Astrocyte (in vitro differentiated cells and primary cell): ENCODE measurements at places on chromosomes 7 and 10. TPM values are rescaled to one million over a fixed set of nuclear protein-coding genes. Genes with fewer than 3 reads are reported as not detected.
A peak's percentile ranks its signal among the peaks of the same experiment; 100 is the strongest.

DNA sequence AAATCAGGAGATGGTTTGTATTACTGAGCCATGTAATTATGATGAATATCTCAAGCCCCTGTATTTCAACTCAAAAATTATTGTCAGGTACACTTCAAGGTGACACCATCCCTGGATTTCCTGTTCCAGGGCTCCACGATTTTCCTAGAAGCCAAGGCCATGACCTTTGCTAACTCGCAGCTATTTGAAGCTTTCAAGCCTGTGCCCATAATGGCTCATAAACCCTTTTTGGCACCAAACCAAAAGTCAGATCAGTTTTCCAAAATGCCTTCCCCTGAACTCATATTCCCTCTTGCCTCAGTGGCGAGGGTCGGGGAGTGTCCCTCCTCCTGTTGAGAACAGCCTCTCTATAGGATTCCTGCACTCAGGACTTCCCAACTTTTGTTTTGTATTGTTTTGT, 70.8 kb downstream of the HIP1 start:
- H3K27ac ChIP-seq = no peak overlapping the region
- H3K27me3 ChIP-seq = no peaks in the 10 kb centered on the region
- H3K4me1 ChIP-seq = no peaks in the 10 kb centered on the region
- no peaks in the 10 kb centered on the region for H3K36me3 ChIP-seq

DNA sequence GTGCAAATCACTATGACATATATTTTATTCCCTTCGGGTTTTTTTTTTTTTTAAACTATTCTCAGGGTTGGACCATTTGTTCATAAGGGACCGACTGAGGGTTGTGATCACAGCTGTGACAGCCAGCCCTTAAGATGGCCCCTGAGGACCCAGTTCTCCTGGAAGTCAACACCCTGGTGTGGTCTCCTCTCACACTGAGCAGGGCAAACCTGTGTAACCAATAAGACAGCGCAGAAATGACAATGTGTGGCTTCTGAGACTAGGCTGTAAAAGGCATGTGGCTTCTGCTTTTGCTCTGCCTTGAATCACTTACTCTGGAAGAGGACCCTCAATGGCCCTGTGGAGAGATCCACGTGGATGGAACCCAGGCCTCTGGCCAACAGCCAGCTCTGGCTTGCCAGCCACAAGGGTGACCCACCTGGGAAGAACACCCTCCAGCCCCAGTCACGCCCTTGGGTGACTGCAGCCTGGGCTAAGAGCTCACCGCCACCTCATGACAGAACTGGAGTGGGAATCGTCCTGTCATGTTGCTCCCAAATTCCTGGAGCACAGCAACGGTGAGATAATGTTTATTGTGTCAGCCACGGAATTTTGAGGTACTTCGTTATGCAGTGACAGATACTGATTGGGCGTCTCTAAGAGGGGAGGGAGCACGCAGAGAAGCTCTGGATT, 127.1 kb downstream of the CLEC2L start:
- DNase-seq = peak; percentile 43
- no peak overlapping the region for H3K4me3 ChIP-seq
- no peaks in the 10 kb centered on the region for H3K36me3 ChIP-seq
- peaks cover 7% of the 10 kb centered on the region for H3K4me1 ChIP-seq

GRCh38 chr10:10792681-10793080, 225.0 kb upstream of the CELF2 start:
- H3K4me3 ChIP-seq = peak overlapping the region; percentile 48
- DNase-seq = peak; percentile 95
- peak overlapping the region; percentile 88 for H3K27ac ChIP-seq

DNA sequence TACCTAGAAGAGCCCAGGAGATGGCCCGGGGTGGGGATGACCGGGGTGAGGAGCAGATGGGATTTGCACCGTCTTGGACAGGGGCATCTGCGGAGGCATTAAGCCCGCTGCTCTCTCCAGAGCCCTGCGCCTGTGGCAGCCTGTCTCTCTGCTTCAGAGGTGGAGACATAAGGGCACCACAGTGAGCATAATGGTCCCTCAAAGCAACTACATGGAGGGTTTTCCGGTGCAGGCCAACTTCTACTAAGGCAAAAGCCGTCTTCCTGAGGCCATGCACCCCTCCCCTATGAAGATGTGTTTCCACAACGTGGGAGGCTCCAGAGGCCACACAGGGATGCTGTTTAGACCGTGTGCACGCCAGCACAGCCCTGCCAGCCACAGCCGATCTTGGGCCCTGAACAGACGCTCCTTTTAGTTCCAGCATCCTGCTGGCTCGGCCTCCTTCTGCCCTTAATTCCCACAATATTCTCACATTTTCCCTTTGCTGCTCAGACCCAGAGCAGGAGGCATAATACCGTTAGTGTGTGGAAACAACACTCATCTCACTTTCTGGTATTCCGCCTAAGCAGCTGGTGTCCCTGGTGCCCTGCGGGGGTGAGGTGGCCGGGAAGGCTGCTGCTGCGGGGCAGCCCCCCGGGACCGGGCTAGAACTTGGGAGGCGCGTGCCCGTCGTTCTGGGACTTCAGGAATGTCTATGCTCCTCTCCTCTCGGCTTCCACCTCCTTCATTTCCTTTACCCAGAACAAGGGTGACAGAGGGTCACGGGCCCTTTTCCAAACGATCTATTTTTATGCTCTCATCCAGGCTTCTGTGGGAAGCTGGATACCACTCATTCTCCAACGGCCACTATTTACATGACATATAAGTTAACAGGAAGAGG, 266.9 kb downstream of the TNS3 start:
- DNase-seq = peak; percentile 89
- H3K27ac ChIP-seq = peak overlapping the region; percentile 54
- peaks cover 13% of the 10 kb centered on the region for H3K36me3 ChIP-seq
- H3K4me1 ChIP-seq = peaks cover 17% of the 10 kb centered on the region
- no peaks in the 10 kb centered on the region for H3K27me3 ChIP-seq

GRCh38 chr7:132758986-132759385, 182.7 kb upstream of the PLXNA4 start:
- no peak overlapping the region for H3K4me3 ChIP-seq
- no peaks in the 10 kb centered on the region for H3K27me3 ChIP-seq
- H3K4me1 ChIP-seq = no peaks in the 10 kb centered on the region
- no peaks in the 10 kb centered on the region for H3K36me3 ChIP-seq
- DNase-seq = no peak
- no peak overlapping the region for H3K27ac ChIP-seq

DNA sequence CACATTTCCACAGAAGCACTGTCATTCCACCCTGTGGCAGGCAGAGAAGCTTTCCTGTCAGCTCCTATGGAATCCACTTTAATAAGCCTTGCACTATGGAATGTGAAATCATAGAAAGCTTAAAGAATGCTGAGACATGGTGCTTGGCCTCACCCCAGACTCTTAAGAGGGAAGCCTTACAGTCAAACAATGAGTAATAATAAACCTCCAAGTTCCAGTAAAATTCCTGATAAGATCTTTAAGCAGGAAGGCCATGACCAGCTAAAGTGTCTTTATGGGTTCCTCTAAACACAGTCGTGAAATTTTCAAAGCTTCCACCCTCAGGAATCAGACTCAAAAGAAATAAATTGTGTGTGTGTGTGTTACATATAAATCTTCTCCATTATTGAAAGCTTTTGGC, 11.9 kb upstream of the TEX36 start:
- no peak overlapping the region for H3K27ac ChIP-seq
- H3K36me3 ChIP-seq = no peaks in the 10 kb centered on the region
- H3K4me1 ChIP-seq = peaks cover 9% of the 10 kb centered on the region
- peak; percentile 95 for DNase-seq

DNA sequence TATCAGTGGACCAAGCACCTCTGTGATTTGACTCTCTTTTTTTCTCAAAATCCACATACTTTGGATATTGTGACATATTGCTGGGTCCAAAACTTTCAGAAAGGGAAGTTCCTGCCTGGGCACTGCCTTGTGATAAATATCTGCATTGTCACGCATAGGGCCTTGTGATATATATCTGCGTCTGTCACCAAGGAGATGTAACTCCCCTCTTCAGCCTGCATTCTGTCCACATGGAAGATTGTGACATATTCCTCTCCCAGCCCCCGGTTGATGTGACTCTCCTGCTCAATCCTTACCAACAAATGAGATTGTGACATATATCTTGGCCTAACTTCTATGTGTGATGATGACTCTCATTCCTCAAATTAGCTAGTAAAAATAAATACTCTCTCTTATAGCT, 25.4 kb upstream of the ZNF107 start:
- no peaks in the 10 kb centered on the region for H3K4me1 ChIP-seq
- no peak overlapping the region for H3K27ac ChIP-seq
- no peaks in the 10 kb centered on the region for H3K36me3 ChIP-seq
- H3K27me3 ChIP-seq = no peaks in the 10 kb centered on the region
- DNase-seq = no peak

GRCh38 chr10:102069071-102069470, 3.9 kb downstream of the HPS6 start:
- no peak for DNase-seq
- no peaks in the 10 kb centered on the region for H3K27me3 ChIP-seq
- H3K4me1 ChIP-seq = peaks cover 9% of the 10 kb centered on the region
- peaks cover 4% of the 10 kb centered on the region for H3K36me3 ChIP-seq
- no peak overlapping the region for H3K4me3 ChIP-seq
- H3K27ac ChIP-seq = no peak overlapping the region

DNA sequence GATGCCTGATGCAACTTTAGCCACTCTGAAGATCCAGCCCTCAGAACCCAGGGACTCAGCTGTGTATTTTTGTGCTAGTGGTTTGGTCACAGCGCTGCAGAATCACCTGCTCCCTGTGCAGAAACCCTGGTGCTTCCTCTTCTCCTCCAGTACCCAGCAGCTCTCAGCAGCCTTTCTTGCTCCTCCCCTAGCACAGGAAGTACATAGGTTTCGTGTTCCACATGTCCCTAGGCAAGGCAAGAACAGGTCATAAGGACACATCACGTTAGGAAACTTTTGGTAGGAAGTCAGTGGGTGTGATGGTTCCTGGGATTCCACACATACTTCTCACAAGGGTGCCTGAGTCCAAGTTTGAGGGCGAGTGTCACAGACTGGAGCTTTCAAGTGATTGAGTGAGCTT, 167.9 kb upstream of the PRSS1 start:
- H3K27ac ChIP-seq = no peak overlapping the region
- DNase-seq = no peak
- H3K36me3 ChIP-seq = no peaks in the 10 kb centered on the region
- H3K4me1 ChIP-seq = peaks cover 14% of the 10 kb centered on the region

Gene GDF2
- total RNA-seq = not detected in 2 replicates

DNA sequence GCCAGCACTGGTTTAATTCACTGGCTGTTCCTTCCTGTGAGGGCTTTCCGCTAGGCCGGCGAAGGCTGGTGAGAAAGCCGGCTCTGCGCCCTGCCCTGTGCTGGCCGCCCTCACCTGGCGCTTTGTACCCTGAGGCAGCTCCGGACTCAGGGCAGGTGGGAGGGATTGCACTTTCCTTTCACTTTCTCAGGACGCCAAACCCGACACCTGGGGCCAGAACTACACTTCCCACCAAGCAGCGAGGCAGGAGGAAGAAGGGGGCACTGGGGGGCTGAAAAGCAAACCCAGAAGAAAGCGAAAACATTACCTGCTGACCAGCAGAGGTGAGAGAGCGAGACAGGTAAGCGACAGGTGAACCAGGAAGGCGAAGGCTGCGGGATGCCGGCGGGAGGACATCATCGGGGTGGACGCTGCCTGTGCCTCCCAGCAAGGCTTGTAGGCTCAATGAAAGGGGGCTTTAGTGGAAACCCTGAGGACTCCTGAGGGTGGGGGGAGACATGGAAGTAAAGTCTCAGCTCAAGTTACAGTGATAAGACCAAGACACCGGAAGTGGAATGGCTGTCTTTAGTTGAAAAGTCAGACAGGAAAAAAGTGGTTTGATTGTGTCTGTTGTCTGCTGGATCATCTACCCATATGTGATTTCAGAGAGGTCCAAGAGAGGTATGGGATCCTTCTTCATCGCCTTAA, at the start of gene RAB19:
Gene RAB19 (plus strand): TSS at position 181 of the 687 bp plus-strand sequence. CDS start 3,589 bp downstream, outside the sequence.
- no peak within 1 kb of the TSS for H3K27ac ChIP-seq
- peaks cover 10% of the 10 kb centered on the region for H3K4me1 ChIP-seq
- H3K27me3 ChIP-seq = peaks cover 14% of the 10 kb centered on the region

- peak overlapping the region; percentile 57 for H3K27ac ChIP-seq
- H3K36me3 ChIP-seq = no peaks in the 10 kb centered on the region
- H3K4me1 ChIP-seq = peaks cover 6% of the 10 kb centered on the region
- peak; percentile 96 for DNase-seq
- H3K4me3 ChIP-seq = no peak overlapping the region
Observed at GRCh38 chr7:82542665-82543064, 99.1 kb upstream of the CACNA2D1 start.

DNA sequence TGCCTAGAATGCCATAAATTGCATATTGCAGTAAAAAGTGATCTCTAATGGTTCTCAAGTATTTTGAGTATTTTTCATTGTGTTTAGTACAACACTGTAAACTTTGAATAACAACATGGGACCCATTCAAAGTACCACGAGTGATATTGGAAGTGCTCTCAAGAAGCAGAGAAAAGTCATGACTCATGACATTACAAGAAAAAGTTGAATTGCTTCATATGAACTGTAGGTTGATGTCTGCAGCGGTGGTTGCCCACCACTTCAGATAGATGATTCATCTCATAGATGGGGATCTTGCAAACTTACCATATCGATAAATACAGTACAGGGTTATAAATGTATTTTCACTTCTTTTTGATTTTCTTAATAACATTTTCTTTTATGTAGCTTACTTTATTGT, 33.9 kb downstream of the ENTPD1 start:
- H3K4me3 ChIP-seq = no peak overlapping the region
- peak; percentile 12 for DNase-seq
- H3K4me1 ChIP-seq = peaks cover 11% of the 10 kb centered on the region
- no peaks in the 10 kb centered on the region for H3K27me3 ChIP-seq

GRCh38 chr7:99644431-99644830, 27.7 kb downstream of the ZSCAN25 start:
- no peak for DNase-seq
- no peak overlapping the region for H3K27ac ChIP-seq
- H3K27me3 ChIP-seq = no peaks in the 10 kb centered on the region

- peaks cover 2% of the 10 kb centered on the region for H3K36me3 ChIP-seq
- H3K4me3 ChIP-seq = no peak overlapping the region
- H3K27ac ChIP-seq = no peak overlapping the region
- H3K4me1 ChIP-seq = no peaks in the 10 kb centered on the region
- DNase-seq = no peak
Observed at GRCh38 chr7:1020849-1021251, 23.5 kb upstream of the GPR146 start.

Gene CNTNAP2
- 14.0 and 20.0 TPM in 2 replicates for total RNA-seq

- H3K36me3 ChIP-seq = no peaks in the 10 kb centered on the region
- H3K4me3 ChIP-seq = no peak overlapping the region
- H3K27me3 ChIP-seq = no peaks in the 10 kb centered on the region
- no peak overlapping the region for H3K27ac ChIP-seq
- no peak for DNase-seq
Observed at GRCh38 chr7:137017221-137017620, 148.8 kb downstream of the CHRM2 start.
